ENCODE measurements at places on chromosomes 4 and X. TPM values are rescaled to one million over a fixed set of nuclear protein-coding genes. Genes with fewer than 3 reads are reported as not detected.

GRCh38 chr4:106473515-106473914 is 104.9 kb upstream of the GIMD1 start:
- no peak for DNase-seq

GRCh38 chrX:112832481-112833095 is 8.0 kb downstream of the AMOT start:
- no peak for DNase-seq

GRCh38 chrX:152814048-152814447 is 16.5 kb downstream of the CETN2 start:
- DNase-seq: no peak

GRCh38 chr4:129179276-129179675 is 83.3 kb downstream of the C4orf33 start:
- no peak for DNase-seq

Gene GABRE
- 50.9 TPM for polyA plus RNA-seq
